CD14-positive monocyte (primary cell): ENCODE measurements at places on chromosomes 12 and 14.

DNA sequence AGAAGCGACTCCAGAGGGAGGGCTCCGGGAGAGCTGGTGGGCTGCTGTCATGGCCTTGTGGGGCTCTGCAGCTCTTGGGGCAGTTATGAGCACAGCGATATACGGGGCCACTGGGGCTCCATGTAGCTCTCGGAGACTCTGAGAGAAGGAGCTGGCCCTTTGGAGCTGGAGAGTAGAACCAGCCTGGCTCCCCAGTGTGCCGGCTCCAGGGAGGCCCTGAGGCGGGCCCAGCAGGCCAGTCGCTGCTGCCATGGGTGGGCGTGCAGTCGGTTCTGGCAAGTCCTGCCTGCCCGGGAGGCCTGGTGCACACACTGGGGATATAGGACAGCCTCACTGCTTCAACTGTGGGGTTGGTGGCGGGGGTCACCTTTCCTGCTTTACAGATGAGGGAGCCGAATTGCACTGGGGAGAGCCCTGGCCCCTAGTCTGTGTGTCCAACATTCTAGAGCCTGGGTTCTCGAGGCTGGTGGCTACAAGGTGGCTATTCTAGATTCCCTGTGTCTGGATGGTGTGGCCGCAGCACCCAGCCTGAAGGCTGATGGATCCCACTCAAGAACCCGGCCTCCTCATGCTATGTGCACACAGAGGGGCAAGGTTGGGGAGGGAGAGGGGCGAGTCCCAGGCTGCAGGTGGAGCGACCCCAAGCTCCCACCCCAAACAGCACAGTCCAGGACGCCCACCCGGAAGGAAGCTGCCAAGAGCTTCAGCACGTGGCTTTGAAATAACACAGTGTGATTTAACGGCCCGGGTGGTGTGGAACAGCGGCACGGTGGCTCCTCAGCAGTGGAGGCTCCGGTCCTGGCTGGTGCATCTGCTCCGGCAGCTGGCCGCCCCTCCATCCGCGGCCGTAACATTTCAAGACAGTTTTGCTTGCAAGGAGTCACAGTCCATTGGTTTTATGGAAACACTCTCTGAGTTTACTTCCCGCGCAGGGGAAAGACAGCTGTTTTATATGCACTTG is 188.3 kb upstream of the C14orf180 start:
- no peak for DNase-seq

- DNase-seq: no peak
Measured at GRCh38 chr14:101200008-101200649, 296.6 kb upstream of the RTL1 start.

GRCh38 chr14:24281636-24282035 is 10.2 kb upstream of the RABGGTA start:
- DNase-seq: no peak

- no peak for DNase-seq
Measured at GRCh38 chr12:128339631-128340030, 72.7 kb downstream of the TMEM132C start.

GRCh38 chr14:35993684-35993960 is 167.5 kb downstream of the BRMS1L start:
- no peak for DNase-seq

DNA sequence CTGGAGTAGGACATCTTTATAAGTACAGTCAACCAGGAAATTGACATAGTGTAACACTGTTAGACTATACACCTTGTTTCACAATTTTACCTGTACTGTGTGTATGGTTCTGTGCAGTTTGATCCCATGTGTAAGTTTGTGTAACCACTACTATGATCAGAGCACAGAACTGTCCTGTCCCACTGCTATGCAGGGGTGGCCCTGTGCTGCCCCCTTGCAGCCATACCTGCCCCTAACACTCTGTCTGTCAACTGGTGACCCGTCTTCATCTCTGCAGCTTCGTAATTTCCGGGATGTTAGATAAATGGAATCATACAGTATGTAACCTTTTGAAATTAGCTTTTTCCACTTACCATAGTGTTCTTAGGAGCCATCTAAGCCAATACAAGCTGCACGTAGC is 58.7 kb upstream of the RD3L start:
- DNase-seq: no peak

GRCh38 chr14:49939884-49940510 is 47.1 kb downstream of the ARF6 start:
- DNase-seq: no peak
